ENCODE measurements at places on chromosomes 2 and 18.

DNA sequence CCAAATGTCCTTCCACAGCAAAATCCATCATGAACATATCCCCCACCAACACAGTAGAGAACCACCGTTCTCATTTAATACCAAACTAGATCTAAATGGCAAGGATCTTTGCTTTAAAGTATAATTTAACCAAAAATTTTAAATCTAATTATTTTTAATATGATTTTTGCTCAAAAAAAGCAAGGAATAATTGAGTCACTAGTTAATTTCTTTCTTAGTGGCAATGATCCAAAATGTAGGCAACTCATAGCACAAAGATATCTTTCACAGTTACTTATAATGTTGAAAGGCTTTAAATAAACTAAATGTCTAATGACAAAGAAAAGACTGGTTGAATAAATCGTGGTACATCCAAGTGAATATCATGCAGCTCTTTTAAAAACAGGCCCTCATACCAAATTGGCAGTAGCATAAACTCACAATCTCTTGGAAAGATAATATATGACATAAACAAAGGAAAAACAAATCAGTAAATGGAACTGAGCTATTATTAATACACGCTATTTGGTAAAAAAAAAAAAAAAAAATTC, 20.3 kb downstream of the PTPN2 start:
- no peak for DNase-seq

- DNase-seq, result no peak
These were observed 32.0 kb upstream of the MC4R start for GRCh38 chr18:60404486-60405085.

DNA sequence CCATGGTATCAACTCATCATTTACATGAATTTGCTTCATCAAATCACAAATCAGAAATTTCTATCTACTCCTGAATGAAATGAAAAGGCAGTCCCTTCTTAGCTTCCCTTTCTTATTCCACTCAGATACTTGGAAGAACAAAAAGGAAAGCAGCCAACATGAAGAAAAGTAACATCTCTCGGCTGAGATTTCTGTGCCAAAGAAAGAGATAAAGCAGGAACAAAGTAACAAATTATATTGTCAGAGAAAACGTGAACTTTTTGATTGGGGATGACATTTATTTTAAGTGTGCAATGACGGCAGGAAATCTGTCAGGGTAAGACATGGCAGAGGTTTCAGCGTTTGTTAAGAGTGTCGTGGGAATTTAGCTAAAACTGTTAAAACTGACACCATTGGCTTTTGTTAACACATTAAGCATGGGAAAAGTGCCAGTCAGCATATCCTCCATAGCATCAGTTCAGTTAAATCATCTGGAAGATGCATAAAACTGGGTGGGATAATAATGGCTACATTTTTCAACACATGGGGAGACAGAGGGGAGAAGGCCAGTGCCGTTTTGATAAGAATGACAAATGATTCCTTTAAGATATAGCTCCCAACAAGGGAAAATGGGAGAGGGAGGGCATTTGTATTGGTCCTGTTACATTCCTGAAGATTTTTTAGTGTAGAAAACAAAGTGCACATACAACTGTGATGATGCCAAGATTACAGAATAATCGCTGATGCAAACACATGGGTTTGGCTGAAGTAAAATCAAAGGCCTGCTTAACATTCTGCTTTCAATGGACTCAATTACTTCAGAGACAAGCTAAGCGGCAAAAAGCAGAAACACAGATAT, 211.6 kb downstream of the ZNF521 start:
- DNase-seq, result no peak

DNA sequence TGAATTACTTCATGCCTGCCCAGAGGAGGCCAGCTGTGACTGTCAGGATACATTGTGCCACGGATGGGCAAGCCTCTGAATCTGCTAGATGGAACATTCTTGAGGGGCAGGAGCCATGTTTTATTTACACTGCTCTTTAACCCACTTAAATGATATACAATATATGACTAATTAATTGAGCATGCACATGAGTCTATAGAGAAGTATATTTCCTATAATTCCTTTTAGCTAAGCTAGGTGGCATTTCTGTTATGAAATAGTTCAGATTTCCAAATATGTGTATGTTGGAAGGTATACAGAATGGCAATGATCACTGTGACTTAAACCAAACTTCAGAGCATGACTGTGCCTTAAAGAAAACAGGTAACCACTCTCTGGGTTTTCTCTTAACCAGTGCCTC, 131.7 kb downstream of the RAB3GAP1 start:
- DNase-seq, result no peak
